ENCODE measurements at places on chromosomes 13 and 19. TPM values are rescaled to one million over a fixed set of nuclear protein-coding genes. Genes with fewer than 3 reads are reported as not detected.

The SLC46A3 gene
- total RNA-seq = 2.5 TPM

The UQCR11 gene
- total RNA-seq = 49.7 TPM

The C19orf33 gene
- total RNA-seq = 2.7 TPM

The PGLYRP1 gene
- total RNA-seq = not detected

The POGLUT2 gene
- 14.9 TPM for total RNA-seq

The NECTIN2 gene
- total RNA-seq = 42.0 TPM

The PLPP2 gene
- total RNA-seq = 138 TPM

The EPN1 gene
- total RNA-seq = 43.6 TPM

The EEF1AKMT1 gene
- total RNA-seq = 5.9 TPM

The GNA15 gene
- not detected for total RNA-seq

The PTH2 gene
- not detected for total RNA-seq

The CIC gene
- total RNA-seq = 10.8 TPM

The MEIOSIN gene
- total RNA-seq = not detected

The RFX2 gene
- 4.9 TPM for total RNA-seq

The HCST gene
- not detected for total RNA-seq
